ENCODE measurements at places on chromosomes 12 and 14. TPM values are rescaled to one million over a fixed set of nuclear protein-coding genes. Genes with fewer than 3 reads are reported as not detected.

DNA sequence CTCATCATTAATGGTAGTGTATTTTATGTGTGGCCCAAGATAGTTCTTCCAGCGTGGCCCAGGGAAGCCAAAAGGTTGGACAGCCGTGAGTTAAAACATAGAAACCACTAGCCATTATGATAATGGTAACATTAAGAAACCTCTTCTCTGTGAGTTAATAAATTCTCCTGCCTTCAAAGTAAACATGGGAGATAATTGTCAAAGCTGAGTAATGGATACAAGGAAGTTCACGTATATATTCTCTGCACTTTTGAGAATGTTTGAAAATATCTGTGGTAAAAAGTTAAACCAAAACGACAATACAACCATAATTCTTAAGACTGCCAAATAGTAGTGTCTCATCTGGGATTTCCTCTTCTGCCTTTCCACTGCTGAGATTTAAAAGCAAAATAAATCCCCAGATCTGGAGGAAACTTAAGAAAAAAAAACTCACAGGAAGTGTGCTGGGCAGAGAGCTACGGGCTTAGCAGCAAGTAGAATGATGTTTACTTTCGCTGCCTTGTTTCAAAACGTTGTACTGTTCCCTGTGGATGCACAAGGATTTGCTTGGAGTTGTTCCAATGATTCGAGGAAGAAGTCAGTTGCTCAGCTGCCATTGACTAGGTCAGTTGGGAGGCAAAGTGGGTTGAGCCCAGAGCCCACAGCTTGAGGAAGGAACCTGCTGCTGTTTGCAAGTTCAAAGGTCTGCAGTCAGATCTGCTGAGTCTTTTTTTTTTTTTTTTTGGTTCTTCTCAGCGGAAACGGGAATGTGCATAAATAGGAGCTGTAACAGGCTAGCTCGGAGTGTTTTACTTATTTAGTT is 1.7 kb downstream of the TPCN1 start:
- peak overlapping the region; percentile 84 for H3K27ac ChIP-seq
- DNase-seq = peak; percentile 84
- H3K4me1 ChIP-seq = peaks cover 8% of the 10 kb centered on the region
- no peaks in the 10 kb centered on the region for H3K27me3 ChIP-seq
- H3K36me3 ChIP-seq = no peaks in the 10 kb centered on the region

- no peaks in the 10 kb centered on the region for H3K36me3 ChIP-seq
- DNase-seq = no peak
- no peaks in the 10 kb centered on the region for H3K4me1 ChIP-seq
- H3K27ac ChIP-seq = no peak overlapping the region
- no peaks in the 10 kb centered on the region for H3K27me3 ChIP-seq
Measured at GRCh38 chr12:121086781-121087295, 45.8 kb upstream of the P2RX7 start.

GRCh38 chr12:129844662-129845220 is 59.1 kb downstream of the TMEM132D start:
- H3K4me3 ChIP-seq = no peak overlapping the region
- H3K27me3 ChIP-seq = peaks cover 17% of the 10 kb centered on the region
- no peak for DNase-seq
- H3K27ac ChIP-seq = no peak overlapping the region
- H3K4me1 ChIP-seq = no peaks in the 10 kb centered on the region

DNA sequence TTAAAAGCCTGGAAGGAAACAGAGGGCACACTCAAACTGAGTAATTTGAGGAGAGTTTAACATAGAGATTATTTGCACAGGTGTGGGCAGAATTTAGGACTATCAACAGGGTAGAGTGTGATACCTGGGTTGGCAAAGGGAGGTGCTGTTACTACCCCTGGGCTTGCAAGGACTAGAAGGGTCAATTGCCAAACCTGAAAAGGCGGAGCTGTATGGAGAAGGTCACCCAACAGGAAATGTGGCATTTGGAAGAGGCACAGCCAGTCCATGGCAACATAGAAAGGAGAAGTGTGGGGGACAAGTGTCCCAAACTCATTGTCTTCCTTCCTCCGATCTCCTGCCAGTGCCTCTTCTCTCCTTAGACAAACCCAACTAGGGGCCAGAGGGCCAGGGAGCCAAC is 21.6 kb upstream of the MED13L start:
- DNase-seq = no peak
- no peak overlapping the region for H3K4me3 ChIP-seq
- no peaks in the 10 kb centered on the region for H3K36me3 ChIP-seq

- H3K4me3 ChIP-seq = peak overlapping the region; percentile 97
- no peaks in the 10 kb centered on the region for H3K36me3 ChIP-seq
- peak; percentile 65 for DNase-seq
Measured at GRCh38 chr14:96363751-96364336, 518 bp downstream of the GSKIP start.

DNA sequence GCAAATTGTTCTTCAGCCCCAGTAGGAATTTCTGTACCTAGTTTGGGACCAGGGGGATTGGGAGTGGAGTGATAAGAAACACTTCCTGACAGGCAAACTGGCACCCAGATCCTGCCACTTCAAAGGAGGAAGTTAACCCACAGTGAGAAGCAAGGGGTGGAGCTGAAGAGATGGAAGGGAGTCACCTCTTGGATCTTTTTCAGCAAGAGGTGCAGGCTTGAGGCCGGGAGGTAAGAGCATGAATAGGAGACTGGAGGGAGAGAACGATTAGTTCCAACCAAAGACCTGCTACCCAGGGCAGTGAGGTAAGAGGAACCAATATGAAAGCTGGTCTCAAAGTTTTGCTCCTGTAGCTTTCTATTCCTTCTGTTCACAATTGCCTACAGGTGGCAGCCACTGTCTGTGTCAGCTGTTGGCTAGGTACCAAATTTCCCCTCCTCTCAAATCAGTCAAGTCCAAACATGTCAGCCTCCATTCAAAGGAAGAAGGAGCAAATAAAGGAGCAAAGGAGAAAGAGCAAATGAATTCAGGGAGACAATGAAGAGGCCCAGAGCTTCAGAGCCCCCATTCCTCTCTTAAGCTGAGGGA is 14.9 kb upstream of the TAC3 start:
- H3K27ac ChIP-seq = no peak overlapping the region
- no peaks in the 10 kb centered on the region for H3K4me1 ChIP-seq
- H3K27me3 ChIP-seq = no peaks in the 10 kb centered on the region

GRCh38 chr14:60061371-60061770 is 30.4 kb upstream of the PCNX4 start:
- no peaks in the 10 kb centered on the region for H3K4me1 ChIP-seq
- no peaks in the 10 kb centered on the region for H3K27me3 ChIP-seq
- DNase-seq = no peak
- no peak overlapping the region for H3K4me3 ChIP-seq

GRCh38 chr12:42468921-42469320 is 120.6 kb downstream of the PRICKLE1 start:
- no peaks in the 10 kb centered on the region for H3K4me1 ChIP-seq
- H3K27me3 ChIP-seq = no peaks in the 10 kb centered on the region
- no peak overlapping the region for H3K27ac ChIP-seq
- H3K36me3 ChIP-seq = peaks cover 4% of the 10 kb centered on the region

DNA sequence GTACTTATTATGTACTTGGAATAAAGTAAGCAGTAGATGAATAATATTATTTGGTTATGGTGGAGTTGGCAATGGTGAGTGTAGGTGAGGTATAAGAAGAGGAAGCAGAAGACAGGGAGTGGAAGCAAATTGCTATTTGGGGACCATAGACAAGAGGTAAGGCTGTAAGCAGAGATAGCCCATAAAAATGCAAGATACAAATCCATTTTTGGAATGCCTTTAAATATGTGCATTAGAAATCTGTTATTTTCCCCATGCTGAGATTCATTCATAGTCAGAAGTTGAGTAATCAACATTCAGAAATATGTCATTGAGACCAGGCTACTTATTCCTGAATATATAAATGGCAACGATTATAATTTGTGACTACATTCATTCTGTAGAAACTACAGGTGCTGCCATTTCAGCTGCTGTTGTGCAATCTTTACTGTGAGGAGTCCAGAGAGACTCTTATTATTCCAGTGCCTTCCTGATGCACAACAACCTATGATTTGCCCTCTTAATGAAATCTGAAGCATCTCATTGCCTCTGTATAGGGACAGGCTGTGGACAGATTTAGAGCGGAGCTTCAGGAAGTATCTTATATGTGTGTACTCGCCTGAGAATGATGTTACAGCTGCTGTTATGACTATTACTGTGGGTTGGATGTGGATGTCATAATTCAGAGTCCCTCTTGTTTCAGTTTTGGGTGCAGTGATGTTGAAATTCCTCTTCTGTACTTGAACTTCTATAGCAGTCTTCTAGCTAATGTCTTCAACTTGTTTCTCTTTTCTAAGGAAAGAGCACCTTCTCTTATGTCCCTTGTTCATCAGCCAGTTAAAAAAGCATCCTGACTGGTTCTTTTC is 173.8 kb downstream of the NAV3 start:
- H3K4me1 ChIP-seq = no peaks in the 10 kb centered on the region
- H3K27ac ChIP-seq = no peak overlapping the region
- no peak for DNase-seq
- no peaks in the 10 kb centered on the region for H3K36me3 ChIP-seq
- H3K27me3 ChIP-seq = no peaks in the 10 kb centered on the region

The CRACR2A gene
- total RNA-seq = 4.9 TPM

The CYP27B1 gene
- total RNA-seq = 5.8 TPM
